ENCODE measurements at places on chromosomes 16 and 17.

DNA sequence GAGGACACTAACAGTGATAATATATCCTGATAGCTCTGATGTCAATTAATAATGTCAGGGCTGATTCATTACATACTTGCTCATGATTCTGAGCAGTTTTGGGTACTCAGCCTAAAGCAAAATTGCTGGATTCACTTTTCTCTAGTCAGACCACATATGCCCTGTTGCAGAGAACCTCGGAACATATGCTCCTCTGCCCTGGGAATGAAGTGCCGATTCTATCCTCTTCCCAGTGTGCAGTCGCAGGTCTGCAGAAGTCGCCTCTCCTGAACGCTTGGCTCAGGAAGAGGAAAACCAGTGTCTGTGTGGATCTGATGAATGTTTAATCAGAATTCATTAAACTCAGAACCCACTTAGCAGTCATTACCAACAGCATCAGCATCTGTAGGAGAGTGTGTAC lies 34.5 kb downstream of the ABCC12 start:
- DNase-seq = no peak

GRCh38 chr17:35596530-35597233 lies 9.6 kb downstream of the AP2B1 start:
- no peak for DNase-seq

GRCh38 chr17:58564243-58564642 lies 49.8 kb upstream of the MTMR4 start:
- DNase-seq = no peak

GRCh38 chr17:81479175-81480071 lies 33.2 kb downstream of the ACTG1 start:
- DNase-seq = no peak

- peak; percentile 26 for DNase-seq
These were observed 15.1 kb downstream of the FAM117A start for GRCh38 chr17:49748791-49749190.

- no peak for DNase-seq
These were observed 7.4 kb upstream of the PYDC1 start for GRCh38 chr16:31224092-31224955.

DNA sequence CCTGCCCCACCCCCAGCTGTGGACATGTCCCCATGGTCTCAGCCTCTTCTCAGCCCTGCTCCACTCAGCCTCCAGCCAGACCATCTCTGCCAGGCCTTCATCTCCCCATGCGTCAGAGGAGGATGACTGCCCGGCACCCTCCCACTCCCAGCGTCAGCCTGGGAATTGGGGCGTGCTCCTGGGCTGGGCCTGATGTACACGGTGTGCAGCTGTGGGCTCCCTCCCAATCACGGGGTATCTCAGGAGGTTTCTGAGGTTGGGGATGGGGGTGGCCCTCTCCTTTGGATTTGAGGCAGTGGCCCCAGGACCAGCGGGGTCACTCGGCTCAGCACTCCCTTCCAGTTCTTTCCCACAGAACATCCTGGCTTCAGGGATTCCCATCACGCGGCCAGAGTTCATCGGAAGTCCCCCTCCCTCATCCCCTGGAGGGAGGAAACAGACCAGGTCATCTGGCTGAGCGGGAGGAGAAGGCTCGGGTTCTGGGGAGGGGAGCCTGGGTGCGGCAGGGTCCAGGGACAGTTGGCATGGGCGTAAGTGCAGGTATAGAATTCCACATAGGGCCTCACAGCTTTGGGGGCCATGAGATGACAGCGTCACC lies 36.9 kb downstream of the SOCS3 start:
- no peak for DNase-seq
